ENCODE measurements at places on chromosomes 7 and 10.

DNA sequence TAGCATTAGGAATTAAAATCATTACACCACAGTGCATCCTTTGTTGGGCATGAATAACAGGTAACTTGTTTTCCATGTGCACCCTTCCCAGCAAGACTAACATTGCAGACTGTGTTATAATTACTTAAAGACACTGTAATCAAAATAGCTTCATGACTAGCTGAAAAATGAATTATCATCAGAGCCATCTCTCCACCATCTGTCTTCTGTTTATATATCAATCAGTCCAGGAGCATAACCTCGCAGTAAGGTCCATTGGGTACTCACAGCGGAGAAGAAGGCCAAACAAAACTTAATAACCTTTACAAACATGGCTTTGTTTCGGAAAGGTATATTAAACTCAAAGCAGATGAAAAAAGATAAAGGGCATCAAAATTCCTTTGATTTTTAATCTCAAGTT is 90.6 kb downstream of the ODAD2 start:
- DNase-seq: no peak

GRCh38 chr7:130912082-130912861 is 178.3 kb upstream of the KLF14 start:
- DNase-seq: no peak

- DNase-seq: no peak
Measured at GRCh38 chr10:126270111-126270510, 118.2 kb downstream of the ADAM12 start.

DNA sequence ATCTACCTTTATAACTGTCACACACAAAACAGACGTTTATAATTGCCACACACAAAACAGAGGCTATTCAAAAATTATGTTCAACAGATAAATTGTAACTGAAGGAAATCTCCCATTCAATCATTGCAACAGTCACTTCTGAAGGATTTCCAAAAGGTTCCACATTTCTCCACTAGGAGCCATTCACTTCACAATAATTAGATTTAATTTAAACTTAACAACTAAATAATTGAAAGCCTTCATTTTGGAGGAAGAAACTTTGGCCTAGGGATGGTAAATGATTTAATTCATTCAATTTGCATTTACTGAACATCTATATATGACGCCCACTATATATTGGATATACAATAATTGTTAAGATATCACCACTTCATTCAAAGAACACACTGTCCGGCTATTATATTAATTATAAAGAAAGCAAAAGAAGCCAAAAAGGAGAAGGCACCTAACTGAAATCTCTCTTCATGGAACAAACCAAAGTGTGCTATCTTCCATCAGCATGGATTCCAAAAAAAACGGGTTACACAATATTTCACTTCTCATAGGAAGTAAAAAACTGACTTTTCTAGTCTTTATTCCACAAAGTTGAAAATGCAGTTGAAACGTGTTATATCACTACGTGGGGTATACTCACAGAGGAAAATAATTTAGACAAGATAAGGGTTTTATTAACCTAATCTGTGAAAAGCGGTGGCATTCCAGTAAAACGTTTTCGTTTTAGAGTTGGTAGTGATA is 1.7 kb downstream of the ATAD1 start:
- DNase-seq: no peak

DNA sequence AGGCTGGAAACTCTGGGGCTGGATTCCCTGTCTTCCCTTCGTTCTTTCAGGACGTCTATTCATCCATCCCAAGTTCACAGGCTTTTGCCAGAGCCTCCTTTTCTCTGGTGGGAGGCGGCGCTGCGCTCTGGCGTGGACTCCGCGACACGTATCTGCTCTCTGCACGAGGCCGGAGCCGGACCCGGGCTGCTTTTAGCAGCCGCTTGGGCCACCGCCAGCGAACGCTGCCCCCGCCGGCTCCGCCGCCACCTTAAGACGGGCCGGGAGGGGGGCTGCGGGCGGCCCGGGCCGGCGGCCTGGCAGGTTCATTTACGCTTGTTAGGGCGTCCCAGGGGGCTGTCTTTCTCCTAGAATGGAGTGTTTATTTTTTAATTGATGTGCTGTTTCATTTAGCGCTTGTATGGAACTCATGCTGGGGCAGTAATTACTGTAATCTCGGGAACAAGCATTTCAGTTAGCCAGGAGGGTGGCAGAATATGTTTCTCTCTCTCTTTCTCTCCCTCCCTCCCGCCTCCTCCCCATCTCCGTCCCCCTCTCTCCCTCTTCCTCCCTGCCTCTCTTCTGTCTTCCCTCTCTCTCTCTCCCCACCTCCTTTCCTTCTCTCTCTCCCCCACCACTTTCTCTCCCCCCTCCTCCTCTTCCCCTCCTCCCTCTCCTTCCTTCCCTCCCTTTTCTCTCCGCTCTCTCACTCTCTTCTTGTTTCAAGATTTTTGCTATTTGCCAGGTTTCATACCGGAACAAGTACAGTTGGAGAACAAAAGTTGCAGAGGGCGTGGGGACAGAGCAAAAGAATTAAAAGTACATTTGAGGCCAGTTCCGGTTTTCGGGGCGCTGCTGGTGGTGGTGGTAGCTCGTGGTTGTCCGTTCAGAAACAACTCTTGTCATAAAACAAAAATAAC is 1.3 kb upstream of the FZD8 start:
- peak; percentile 13 for DNase-seq

DNA sequence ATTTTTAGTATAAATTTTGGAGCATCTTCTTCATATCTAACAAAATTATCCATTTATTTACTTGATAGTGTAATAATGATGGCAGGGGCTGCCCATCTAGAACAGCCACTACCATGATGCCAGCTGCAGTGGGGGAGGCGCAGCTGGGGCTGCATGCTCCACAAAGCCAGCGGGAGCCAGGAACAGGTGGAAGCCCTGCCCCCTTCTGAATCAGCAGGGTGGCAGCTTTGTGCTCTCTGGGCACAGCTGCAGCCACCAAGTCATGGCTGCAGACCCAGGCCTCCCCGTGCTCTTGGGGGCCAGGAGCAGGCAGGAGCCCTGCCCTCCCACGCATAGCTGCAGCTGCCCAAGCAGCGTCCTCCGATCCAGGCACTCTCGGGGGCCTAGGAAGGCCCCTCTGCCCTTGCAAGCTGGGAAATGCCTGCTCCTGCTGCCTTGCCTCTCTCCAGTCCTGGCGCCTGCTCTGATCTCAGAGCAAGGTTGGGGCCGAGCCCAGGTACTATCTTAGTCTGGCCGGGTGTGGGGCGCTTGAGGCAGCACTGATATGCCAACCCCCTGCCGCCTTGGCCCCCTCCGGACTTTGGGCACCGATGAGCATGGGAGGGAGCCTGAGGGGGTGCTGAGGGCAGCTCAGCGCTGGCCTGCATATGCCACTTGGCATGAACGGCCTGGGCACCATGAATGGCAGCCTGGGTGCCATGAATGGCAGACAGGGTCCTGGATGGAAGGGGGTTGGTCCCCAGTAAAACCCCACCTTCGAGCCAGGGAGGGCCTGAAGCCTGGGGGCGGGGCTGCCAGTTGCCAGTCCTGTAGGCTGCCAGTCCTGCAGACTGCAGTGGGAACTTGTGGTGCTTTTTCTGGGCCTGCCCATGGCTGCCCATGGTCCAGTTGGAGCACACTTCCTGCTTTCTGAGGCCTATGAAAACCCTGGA is 1110.8 kb upstream of the POT1 start:
- no peak for DNase-seq

GRCh38 chr10:126538439-126539135 is 131.9 kb downstream of the C10orf90 start:
- DNase-seq: no peak

- DNase-seq: no peak
Measured at GRCh38 chr10:115129752-115130151, 36.6 kb downstream of the ATRNL1 start.

DNA sequence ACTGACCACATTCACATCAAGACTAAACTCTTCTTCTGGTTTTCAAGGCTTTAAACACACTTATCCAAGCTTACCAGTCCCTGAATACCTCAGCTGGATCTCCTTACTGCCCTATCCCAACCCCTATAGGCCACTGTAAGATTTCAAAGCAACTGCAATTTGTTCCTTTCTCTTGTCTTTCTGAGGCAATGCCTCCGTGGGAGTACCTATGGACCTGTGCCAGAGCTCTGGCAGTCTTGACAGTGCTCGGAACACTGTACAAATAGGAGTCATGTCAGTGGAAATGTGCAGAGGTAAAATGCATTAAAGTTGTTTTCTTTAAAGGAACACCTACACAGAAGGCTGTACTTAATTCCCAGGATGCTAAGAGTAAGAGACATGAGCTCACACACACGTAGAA is 124.7 kb downstream of the CNOT4 start:
- DNase-seq: no peak

DNA sequence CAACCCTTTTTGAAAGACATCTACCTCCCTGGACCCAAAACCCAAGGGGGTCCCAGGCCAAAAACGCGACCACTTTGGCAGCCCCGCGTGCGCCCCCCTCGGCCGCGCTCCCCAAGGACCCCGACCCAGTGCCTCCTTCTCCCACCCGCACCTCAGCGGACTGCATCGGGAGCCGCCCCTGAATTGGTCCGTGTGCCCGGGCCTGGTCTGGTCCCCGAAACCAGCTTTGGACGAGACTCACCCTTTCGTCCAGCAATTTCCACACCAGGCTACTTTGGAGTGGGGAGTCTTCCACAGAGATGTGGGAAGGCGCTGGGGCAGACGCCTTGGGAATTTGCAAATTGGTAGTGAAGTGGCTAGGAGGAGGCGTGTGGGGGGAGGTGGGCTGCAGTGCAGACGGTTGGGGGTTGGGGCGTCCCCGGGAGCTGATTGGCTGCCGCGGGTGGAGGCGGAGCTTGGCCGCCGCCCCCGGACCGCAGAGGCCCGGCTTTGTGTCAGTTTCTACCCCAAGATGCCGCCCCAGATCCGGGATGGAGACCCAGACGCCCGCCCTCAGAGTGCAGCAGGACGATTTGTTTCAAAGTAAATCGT is 16.9 kb downstream of the TCAF1 start:
- no peak for DNase-seq

GRCh38 chr10:31939797-31940708 is 11.4 kb upstream of the ARHGAP12 start:
- DNase-seq: no peak

DNA sequence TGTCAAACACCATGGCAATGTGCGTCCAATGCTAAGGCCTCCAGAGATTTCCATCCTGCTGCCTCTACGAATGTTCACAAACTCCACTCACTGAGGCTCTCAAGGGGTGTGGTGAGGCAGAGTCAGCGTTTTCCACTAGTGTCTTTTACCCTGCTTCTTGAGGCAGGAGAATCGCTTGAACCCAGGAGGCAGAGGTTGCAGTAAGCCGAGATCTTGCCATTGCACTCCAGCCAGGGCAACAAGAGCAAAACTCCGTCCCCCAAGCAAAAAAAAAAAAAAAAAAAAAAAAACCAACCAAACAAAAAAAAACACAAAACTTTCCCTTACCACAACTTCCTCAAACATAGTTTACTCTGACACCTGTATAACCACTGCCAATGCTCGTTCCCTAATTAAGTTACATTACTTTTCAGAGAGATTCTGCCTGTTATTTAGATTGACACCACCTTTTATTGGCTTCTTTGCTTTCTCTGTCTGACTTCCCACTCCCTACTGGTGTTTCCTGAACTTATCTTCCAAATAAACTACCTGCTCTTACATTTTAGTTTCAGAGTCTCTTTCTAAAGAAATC is 102.1 kb upstream of the ZNF746 start:
- no peak for DNase-seq

DNA sequence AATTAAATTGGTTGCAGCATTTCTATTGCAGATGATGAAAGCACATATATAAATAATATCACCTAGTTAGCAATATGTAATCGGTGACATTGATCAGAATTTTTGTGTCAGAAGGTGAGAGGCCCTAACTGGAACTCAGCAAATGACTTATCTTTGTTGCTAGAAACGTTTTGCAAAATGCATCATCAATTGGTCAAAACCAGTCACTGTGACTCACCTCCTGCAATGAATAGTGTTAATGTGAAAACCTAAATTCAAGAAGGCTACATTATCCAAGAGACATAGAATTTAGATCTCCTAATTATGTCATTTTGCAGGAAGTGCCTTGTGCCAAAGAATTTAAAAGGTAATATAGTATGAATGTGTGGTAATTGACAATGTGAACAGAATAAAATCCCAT is 9.8 kb upstream of the PNLIPRP3 start:
- no peak for DNase-seq

DNA sequence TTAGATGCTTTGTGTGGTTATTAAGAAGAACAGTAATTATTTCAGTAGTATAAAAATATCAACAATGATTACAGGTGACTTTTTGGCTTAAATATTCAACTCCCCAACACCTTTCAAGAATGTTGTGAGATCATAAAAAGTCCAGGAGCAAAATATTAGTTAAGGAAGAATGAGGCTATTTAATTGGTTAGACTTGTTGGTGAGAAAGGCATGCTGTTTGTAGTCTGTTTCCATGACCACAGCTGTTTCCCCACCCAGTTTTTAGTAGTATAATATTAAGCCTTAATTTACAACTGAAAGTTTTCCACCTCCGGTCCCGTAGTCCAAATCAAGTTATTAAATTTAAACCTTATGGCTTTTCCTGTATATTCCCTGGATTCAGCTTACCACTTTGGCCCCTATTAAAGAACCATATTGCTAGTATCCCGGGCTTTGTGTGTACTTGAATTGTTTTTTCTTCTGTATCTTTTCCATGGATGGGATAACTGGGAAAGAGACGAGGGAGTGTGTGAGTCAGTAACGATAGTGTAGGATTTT is 133.3 kb downstream of the CELF2 start:
- DNase-seq: no peak

DNA sequence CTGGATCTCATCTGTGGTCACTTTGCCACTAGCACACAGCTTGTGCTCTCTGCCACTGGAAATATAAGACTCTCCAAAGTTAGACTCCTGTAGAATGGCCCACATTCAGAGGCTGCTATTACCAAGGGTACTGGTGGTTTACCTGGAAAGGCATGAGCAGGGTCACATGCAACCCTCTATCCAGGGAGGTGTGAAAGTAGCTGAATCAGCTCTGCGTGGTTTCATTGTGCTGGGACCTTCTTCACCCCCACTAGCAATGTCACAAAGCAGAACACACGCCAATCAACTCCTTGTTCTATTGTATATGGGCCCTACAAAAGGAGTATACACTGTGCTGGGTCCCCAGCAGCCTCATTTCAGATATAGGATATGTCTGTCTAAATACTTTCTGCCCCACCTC is 353.6 kb upstream of the AUTS2 start:
- no peak for DNase-seq

DNA sequence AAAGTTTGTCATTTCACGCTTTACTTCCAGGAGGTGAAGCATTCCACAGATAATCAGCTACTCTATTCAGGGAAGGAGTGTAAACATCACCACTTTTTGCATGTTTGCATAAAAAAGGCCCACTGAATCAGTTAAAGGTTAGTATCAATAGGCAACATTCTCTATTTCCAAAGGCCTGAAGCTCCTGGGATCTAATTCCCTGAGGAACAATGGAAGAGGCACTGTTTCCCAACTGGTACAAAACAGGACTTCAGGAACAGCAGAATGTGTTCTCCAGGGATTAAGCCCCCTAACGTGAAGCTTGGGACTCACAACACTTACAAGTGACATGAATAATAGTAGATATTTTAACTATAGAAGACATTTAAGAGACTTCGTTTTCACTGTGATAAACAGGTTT is 6.1 kb downstream of the LRRN3 start:
- DNase-seq: no peak

GRCh38 chr7:3158341-3158760 is 114.7 kb upstream of the CARD11 start:
- DNase-seq: no peak

All from T-helper 17 cell (primary cell).